ENCODE measurements at places on chromosomes 3 and 15.

DNA sequence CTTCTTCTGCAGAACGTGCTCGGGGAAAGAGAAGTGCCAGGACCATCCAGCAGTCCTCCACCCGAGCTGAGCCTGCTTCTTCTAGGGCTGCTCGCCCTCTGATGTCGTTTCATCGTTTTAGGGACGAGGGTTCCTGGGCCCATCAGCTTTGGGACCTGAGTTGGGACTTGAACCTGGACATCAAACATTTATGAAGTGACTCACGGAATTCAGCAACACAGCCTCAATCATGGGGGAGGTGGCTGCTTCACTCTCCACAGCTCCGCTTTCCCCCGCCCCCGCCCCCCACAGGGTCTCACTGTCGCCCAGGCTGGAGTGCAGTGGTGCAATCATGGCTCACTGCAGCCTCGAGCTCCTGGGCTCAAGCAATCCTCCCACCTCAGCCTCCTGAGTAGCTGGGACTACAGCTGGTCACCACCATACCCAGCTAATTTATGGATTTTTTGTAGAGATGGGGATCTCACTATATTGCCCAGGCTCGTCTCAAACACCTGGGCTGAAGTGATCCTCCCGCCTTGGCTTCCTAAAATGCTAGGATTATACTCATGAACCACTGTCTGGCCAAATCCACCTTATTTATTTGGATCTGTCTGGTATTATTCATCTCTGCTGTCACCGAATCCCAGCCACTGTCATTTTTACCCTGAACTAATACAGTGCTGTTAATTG, 725 bp upstream of the SCAMP2 start:
- peak; percentile 30 for DNase-seq

DNA sequence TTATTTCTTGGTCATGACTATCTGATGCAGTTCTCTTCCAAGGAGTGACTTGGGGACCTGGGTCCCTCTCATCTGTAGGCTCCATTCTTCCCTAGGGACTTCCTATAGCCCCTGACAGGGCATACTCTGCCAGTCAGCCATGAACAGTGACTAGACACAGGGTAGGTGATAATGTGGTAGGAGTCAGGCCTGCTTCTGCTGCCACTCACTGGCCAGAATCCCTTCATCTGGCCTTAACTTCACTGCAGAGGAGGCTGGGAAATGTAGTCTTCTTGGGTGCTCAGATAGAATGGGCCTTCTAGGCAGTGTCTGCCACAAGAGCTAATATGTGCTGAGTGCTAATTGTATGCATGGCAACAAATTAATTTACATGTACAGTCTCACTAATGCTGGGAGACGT, 84.5 kb downstream of the CACNA2D3 start:
- DNase-seq: no peak

DNA sequence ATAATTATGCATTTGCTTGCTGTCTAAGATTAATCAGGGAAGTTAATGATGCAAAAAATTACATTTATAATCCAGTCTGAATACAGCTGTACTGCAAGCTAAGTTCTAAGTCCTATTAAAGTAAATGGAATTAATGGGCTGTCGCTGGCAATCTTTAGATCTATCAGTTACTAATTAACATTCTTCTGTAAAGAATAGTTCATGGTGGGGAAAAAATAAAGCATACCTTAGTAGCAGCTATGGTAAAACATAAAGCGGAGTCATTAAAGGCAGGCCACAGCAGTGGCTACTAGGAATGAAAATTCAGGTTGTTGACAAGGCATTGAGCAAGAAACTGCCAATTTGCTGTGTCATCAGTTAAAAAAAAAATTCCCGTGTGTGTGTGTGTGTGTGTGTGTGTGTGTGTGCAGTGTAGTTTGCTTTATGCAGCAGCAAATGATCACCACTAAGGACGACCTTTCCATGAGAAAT, 129.8 kb downstream of the ZNF385D start:
- DNase-seq: no peak

- DNase-seq: no peak
These were observed 80.2 kb upstream of the ACP3 start for GRCh38 chr3:132236701-132237651.

- no peak for DNase-seq
These were observed 472.6 kb upstream of the CDIN1 start for GRCh38 chr15:36106640-36107335.

DNA sequence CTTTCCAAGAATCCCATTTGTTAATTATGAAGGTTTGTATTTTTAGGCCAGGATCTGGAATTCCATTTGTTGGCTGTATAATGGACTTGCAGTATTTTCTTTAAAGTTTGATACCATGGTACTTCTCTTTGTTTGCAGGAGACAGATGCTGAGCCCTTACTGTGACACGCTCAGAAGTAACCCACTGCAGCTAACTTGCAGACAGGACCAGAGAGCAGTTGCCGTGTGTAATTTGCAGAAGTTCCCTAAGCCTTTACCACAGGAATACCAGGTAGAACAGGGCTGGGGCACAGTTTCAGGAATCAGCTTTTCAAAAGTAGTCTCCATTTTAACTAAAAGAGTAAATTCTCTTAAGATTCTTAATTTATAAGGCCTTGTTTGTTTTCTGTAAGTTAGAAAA, 59.1 kb downstream of the LMLN start:
- DNase-seq: no peak

- peak; percentile 91 for DNase-seq
These were observed 160.8 kb downstream of the GAP43 start for GRCh38 chr3:115783938-115784738.

GRCh38 chr3:146159037-146159436, 1.9 kb downstream of the PLOD2 start:
- no peak for DNase-seq

- DNase-seq: no peak
These were observed 93.7 kb upstream of the RBMS3 start for GRCh38 chr3:29186982-29187725.

GRCh38 chr15:48577469-48577868, 68.0 kb downstream of the FBN1 start:
- DNase-seq: no peak

DNA sequence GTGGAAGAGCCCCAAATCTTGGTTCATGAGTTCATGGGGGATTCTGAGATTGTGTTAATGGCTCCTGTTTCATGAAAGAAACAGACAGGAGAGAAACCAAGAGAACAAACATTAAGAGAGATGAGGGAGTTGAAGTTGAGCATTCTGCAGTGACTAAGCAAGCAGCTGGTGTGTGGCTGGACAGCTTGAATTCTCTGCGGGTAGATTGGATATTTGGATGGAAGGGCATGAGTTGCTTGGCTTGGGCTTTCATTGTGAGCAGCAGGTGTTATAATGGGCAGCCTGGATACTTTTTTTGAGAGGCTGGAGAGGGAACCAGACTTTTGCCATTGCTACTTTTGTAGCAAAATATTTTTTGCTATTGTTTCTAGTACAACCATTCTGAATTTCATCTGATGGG, 346.8 kb upstream of the SATB1 start:
- DNase-seq: no peak

DNA sequence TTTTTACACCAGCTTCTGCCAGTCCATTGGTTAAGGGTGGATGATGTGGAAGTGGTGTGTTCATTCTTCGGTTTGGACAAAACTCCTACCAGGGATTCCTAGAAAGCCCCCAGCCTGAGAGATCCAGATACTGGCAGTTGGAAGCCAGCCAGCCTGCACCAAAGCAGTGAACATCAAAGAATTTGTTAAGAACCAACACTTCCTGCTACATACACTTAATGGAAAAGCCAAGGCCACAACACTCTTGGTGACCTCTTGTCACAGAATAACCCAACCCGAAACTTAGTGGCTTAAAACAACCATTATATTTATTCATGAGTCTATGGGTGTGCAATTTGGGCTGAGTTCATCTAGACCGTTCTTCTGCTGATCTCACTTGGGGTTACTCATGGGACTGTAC, 42.9 kb upstream of the ADAMTS9 start:
- no peak for DNase-seq

- DNase-seq: no peak
These were observed 191.2 kb downstream of the PLCL2 start for GRCh38 chr3:17075907-17076306.

- DNase-seq: peak; percentile 43
These were observed 21.6 kb upstream of the PSTPIP1 start for GRCh38 chr15:76973362-76973743.

DNA sequence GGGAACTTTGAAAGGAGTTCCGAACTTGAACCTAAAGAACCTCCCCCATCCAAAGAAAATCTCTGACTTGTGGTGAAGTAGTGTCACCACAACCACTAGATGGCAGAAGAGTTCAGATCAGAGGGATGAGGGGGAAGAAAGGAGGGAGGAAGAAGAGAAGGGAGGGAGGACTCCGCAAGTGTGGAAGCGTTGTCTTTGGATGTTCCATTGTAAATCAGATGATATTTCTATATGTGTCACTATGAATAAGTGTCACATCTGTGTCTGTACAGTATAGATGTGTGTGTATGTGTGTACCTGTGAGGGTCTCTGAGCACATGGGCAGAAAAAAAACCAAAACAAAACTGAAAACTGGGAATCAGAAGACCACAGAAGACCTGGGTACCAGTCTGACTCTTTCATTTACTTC, 16.9 kb downstream of the SLC24A1 start:
- peak; percentile 83 for DNase-seq

DNA sequence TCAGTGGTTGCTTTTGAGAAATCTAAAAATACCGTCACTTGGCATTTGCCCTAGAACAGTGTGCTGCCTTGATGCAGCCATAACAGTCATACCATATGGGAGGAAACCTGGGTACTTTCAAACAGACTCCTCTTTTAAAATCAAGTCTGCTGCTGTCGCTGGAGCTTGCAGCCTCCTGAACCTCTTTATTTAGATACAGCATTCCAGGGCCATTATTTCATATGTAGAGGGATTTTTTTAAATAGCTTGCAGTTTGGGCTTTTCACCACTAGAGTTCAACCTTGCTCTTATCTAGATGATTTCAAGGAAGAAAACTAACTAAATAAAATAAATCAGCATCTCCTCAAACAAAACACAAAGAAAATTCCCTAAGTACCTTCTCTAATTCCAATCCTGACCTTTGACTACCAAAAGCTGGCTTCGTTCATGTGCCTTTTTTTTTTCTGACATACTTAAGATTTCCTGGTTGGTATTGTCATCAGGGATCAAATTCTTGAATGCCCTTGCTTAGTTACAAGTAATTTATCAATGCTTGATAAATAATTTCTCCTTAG, 111.6 kb downstream of the KBTBD8 start:
- DNase-seq: peak; percentile 31

GRCh38 chr3:165644331-165644730, 192.9 kb downstream of the BCHE start:
- DNase-seq: no peak

DNA sequence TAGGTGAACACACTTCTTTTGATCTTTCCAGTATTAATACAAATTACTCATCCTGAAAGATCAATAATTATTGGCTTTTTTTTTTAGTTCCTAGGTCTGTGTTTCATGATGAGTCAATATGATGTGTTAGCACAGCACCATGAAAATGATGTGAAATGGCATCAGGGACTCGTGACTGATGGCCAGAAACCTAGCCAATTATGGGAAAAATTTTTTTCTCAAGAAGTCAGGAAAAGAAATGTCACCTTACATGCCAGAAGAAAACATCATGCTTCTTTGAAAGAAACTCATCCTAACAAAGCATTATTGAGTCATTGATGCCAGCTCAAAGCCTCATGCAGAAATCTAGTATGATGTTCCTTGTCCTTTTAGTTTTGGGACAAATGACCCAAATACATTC, 468.3 kb upstream of the CBLB start:
- DNase-seq: no peak

DNA sequence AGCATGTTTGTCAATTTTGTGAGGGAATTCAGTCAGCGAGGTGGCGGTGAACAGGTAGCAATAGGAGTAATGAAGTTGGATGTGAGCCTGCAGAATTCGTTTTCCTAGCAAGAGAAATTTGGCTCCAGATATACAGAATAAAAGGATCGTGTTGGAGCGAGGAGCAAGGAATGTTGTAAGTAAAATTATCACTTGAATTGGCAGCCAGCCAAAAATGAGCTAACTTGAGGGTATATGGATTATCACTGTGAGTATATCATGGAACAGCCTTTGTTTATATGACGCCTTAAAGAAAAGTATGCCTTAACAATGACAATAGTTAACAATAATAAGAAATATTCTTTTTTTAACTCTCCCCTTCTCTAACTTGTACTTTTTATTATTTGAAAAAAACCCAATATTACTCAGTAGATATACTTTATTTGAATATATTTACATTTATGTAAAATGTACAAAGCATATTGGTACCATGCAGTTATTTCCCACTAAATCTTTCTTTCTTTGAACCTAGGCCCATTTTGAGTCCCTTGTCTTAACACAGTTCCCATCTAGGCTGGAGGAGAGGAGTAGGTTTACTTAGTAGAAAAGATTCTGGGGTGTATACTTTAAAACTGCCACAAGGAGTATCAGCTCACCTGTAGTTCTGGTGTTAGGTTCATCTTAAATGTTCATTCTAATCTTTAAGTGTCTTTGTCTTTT, 29.3 kb downstream of the EPHA6 start:
- DNase-seq: no peak

GRCh38 chr15:50458348-50459112, 34.3 kb downstream of the USP8 start:
- DNase-seq: no peak

GRCh38 chr3:141699324-141699723, 38.8 kb upstream of the RNF7 start:
- no peak for DNase-seq

DNA sequence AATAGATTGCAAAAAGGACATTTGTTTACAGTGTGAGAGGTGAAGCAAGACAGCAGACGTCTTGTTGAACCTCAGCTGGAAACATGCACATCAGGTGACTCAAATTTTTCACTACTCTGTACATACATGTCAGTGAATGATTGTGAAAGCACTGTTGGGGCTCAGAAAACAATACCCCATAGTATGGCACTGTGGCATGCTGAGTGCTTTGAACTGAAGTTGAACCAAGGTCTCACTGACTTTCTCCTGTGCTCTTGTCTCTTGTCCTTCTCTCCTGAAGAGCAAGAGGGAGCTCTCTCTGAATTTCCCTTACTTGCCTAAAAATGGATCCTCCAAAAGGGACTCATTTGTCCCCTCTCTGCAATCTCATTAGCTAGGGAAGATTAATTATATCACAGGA, 24.5 kb upstream of the NEDD4 start:
- DNase-seq: no peak

GRCh38 chr3:174358252-174358651, 500.9 kb upstream of the NAALADL2 start:
- DNase-seq: no peak

DNA sequence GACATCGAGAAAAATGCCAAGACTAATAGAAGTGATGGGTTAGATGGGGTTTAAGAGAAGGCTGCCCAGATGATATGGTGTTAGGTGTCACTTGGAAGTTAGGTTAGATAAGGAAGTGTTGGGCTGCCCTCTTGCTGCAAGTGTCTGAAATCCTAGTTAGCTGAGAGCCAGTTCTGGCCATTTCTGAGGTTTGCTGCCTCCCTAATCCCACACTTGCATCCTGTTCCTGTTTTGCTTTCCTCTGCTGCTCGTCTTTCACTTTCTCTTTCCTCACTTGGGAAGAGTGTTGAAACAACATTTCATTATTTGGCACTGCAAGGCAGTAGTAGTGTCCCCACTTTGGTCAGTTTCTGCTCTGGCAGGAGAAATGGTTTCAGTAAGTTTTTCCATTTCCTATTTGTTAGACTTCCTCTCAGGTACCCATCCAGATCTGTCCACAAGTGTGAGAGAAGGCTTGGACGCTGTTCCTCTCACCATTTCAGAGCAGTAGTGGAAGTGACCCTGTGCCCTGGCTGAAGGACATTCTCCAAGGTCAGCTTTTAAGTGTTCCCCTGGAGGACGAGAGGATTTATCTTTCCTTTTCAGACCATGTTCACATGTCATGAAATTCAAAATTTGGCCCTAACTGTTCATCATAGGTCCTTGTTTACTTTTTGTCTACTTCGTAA, 93.3 kb downstream of the ADAMTSL3 start:
- DNase-seq: peak; percentile 8
